GM23248 (cell line): ENCODE measurements at places on chromosomes 3 and 15. TPM values are rescaled to one million over a fixed set of nuclear protein-coding genes. Genes with fewer than 3 reads are reported as not detected.

ANKRD63 gene
- not detected in 2 replicates for total RNA-seq

- H3K27me3 ChIP-seq: no peaks in the 10 kb centered on the region
- no peak overlapping the region for H3K27ac ChIP-seq
- peak; percentile 76 for DNase-seq
- no peaks in the 10 kb centered on the region for H3K4me1 ChIP-seq
These were observed 22.6 kb upstream of the LYSMD4 start for GRCh38 chr15:99755692-99756409.

GRCh38 chr3:128824132-128824850 is 55.1 kb upstream of the ACAD9 start:
- H3K36me3 ChIP-seq: no peaks in the 10 kb centered on the region; the same call in 1 of the 2 replicates
- H3K4me1 ChIP-seq: no peaks in the 10 kb centered on the region
- no peaks in the 10 kb centered on the region for H3K27me3 ChIP-seq
- no peak for DNase-seq

GRCh38 chr3:113092746-113093145 is 102.0 kb downstream of the GTPBP8 start:
- no peak overlapping the region for H3K4me3 ChIP-seq
- peaks cover 22% of the 10 kb centered on the region for H3K27me3 ChIP-seq
- no peak for DNase-seq
- no peak overlapping the region for H3K27ac ChIP-seq
